ENCODE measurements at places on chromosomes 12 and 14.

- DNase-seq: no peak
Measured at GRCh38 chr12:581746-582145, 81.5 kb downstream of the NINJ2 start.

DNA sequence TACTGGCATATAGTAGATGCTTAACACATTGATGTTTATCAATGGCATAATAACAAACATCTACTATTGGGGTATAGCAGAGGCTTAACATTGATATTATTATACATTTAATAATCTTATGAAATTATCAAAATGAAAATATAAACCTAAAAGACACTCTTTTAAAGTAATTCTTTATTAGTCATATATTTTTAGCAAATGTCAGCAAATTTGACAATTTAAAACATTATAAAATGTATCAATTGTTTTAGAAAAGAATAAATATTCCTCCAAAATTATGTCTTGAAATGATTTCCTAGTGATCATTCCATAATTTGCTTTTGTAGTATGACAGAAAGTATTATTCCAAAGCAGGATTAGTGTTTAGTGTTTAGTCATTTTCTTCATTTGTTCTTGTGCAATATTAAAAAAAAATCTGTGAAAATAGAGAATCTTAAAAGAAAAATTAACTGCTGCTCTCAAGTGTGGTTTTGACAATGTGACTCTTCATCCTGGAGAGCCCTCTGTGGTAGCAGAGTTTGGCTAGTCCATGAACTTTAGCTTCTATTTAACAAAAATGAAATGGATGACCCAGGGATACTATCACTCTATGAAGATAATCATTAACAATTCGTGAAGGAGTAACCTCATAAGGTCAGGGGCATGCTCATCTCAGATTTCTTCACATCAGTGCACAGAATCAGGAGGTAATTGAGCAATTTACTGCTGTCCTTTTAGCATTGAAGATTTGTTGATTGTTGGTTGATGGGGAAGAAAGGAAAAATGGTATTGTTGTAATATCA, 1018.5 kb downstream of the LRFN5 start:
- no peak for DNase-seq

DNA sequence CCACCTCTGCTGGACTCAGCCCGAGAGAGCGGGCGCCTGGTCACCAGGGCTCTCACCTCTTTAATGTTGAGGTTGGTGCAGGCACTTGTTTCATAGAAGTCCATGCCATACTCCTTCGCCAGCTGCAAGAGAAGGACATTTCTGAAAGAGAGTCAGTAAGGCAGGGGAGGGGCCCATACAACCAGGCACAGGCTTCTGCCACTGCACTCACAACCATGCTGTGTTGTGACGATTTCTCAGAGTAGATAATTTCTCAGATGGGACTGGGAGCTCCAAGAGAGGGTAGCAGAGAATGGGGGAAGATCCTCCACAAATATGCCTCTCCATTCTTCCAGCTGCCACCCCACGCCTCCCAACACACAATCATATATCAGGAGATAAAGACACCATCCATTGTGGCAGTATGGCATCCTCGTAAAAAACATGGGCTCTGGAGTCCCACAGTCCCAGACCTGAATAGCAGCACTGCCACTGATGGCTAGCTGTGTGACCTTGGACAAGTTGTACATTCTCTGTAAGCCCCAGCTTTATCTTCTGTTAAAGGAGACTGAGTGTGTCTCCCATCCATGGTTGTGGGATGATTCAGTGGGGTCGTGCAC, 6.2 kb upstream of the GPX2 start:
- DNase-seq: no peak

DNA sequence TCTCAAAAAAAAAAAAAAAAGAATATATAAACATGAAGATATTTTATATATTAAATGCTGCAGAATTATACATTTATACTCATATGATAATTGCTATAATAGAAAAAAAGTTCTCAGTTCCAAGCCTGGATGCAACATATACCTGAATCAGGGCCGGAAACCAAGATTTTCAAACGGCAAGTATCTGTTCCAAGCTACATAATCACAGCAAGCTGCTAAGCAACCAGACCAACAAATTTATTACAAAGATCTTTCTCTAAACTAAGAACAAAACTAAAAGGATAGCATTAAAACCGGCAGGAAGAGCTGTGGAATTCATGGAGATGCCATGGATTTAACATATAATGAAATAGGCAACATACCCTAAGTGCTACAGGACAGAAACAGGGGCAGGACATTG, 7.1 kb downstream of the RACGAP1 start:
- no peak for DNase-seq

GRCh38 chr12:11324426-11324825, 14.2 kb upstream of the PRB4 start:
- no peak for DNase-seq

GRCh38 chr12:94948232-94948810, 55.2 kb downstream of the NDUFA12 start:
- DNase-seq: no peak

DNA sequence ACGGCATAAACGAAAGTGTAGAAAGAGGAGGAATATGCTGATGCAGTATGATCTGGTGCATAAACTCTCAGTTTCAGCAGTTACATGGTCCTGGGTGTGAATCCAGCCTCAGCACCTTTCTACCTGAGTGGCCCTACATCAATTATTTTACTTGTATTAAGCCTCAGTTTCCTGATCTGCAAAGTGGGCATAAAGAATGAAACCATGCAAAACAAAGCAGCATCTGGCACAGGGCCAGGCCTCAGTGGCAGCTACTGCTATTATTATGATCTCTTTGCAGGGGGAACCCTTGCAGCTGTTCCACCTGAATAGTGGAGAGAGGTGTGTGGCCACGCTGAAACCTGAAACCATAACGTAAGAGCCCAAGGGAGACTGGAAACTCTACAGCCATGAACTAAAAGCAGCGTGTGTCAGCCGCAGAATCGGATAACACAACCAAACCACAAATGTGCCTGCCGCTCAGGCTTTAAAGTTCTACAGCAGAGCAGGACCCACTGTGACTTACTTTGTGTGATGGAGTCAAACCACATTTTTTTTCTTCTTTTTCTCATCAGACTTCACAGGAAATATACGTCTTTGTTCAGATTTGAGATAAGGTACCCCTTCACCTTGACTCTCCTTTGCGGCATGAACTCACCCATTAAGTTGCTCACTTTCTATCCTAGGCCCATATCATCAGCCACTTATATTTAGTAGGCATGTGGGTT, 29.2 kb upstream of the FOS start:
- DNase-seq: no peak

GRCh38 chr12:53560912-53561589, 53.8 kb upstream of the NPFF start:
- no peak for DNase-seq

- DNase-seq: no peak
Measured at GRCh38 chr14:50816395-50817047, 14.4 kb downstream of the NIN start.

DNA sequence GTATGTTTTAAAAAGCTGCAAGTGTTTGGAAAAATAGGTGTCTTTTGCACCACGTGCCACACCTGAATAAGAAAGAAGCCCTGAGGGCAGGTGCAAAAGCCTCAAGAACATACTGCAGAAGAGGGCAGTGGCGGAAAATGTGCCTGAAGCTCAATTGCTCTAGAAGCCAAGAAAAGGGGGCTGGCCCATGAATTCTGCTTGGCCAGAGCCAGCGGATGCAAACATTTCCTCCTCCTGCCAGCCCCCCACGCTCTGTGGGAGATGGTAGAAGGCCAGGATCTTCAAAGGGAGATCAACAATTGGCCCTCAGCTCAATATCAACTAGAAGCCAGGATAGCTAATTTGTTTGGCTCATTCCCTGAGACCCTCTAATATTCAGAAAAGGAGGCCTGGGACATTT, 80.3 kb upstream of the TMEM132D start:
- DNase-seq: no peak

GRCh38 chr14:80356413-80356812, 145.1 kb upstream of the DIO2 start:
- DNase-seq: peak; percentile 0

DNA sequence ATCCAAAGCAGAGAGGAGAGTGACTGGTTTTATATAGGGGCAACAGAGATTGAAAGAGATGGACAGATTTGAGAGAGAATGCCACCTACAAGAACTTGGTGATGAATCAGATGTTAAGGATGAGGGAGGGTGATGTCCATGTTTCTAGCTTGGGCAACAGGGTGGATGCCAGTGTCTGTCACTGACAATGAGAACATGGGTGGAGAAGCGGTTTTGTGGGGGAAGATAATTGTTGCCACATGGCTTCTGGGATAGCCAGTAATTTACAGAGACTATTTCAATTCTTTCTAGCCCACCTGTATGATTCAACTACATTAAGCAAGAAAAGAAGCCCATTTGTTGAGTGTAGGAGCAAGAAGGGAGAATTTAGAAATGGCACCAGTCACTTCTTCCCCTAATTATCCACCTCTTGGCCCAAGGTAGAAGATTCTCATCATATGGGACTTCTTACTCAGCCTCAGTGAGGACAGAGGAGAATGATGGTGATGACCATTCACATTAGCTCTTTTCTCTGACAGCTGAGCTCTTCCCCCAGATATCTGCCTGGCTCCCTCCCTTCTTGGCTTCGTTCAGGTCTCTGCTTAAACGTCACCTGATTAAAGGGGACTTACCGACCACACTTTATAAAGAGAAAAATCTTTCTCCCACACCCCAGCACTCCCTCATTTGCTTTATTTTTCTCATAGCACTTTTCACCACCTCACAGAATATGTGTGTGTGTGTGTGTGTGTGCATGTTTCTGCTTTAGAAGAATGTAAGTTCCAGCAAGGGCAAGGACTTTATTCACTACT, 117.8 kb downstream of the DUSP6 start:
- DNase-seq: no peak

GRCh38 chr12:53219292-53219955, 12.4 kb upstream of the ITGB7 start:
- DNase-seq: no peak

DNA sequence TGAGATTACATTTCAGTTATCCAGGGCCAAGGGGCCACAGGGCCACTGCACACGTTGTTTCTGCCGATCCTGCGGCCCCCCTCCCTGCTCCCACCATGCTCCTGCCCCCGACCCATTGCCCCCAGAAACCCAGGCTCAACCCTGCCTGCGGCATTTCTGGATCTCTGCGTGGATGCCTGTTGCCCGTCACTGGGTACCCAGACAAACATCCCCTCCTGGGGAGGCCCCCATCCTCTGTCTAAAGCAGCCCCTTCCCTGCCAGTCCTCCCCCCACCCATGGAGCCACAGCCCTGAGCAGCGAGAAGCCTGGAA, 326.4 kb upstream of the SFSWAP start:
- no peak for DNase-seq

DNA sequence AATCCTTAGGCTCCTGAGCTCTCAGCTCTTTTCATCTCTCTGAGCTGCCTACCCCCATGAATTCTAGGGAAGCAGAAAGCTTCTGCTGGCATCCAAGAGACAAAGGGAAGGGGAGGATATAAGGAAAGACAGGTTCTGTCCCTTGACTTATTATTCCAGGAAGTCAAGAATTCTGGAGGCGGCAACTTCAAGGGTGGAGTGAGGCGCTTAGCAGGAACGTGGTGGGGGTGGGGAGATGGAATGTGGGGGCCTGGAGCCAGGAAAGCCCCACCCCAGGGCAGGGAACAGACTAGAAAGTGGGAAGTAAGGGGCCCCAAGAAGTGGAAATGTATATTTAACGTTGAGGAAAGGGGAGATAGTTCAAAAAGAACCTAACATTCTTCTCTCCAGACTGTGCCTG, 1.4 kb downstream of the CALCOCO1 start:
- DNase-seq: no peak

DNA sequence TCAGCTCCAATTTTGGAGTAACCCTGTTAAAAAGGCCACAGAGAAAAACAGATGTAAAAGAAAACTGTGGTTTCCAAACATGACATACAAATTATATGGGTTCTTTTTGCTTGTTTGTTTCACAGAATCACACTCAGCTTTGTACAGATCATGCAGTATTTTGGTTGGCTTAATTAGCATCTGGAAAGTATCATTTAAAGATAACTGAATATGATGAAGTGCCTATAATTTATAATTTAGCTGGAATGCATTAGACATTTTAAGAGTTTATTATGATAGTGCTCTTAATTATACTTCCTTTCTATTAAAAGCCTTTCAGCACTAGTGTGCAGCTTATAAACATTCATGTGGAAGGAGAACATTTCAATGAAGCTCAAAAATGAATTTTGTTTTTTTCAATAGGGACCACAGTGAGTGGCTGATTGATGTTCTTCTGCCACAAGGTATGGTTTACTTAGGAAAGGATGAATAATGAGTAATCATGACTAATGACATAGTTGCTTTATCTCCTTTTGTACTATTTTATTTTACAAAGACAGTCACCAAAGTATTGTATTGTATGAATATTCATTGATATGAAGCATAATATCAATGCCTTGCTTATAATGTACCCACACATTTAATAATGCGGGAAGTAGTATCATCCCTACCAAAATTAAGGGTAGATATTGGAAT, 98.3 kb downstream of the UNC79 start:
- no peak for DNase-seq

- no peak for DNase-seq
Measured at GRCh38 chr12:65099182-65099581, 21.9 kb downstream of the WIF1 start.

DNA sequence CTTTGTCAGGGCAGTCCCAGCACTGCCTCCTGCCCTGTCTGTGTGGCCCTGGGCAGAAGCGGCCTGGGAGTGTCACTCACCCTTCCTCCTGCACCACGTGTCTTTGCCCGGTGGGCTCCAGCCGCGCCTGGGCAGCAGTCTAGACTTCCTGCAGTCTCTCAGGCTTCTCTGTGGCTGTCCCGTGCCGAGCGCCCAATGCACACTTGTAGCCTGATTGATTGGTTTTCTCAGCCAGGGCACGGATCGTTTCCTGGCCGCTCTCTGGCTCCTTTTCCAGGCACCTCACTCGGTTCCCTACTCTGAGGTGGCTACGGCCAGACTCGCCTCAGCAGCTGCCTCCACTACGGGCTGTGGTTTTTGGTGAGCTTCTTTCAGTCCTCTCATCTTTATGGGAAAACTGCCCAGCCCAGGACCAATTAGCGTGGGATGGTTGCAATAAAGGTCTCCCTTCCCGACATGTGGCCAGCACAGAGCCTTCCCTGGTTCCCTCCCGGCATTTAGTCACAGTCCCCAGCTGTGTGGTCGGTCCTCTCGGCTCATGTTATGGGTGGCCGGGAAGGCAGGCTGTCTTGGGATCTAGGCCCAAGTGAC, 133.1 kb downstream of the CACNA1C start:
- DNase-seq: no peak

- DNase-seq: no peak
Measured at GRCh38 chr14:78401866-78402265, 231.7 kb downstream of the NRXN3 start.

DNA sequence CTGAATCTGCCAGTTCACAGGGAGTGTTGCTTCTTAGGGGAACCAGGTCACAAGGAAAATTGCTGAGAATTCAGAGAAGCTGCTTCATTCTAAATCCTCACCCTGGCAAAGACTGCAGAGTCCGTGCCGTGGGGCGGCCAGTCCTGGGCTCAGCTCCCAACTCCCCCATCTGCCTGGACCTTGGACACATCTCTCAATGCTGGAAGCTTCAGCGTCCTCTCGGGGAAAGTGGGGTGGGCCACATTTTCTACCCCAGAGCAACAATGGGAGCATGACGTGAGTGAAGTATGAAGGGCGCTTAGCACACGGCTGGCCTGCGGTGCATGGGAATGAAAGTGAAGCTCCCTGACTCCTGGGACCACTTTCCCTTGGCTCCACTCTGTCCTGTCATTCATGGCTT, 31.2 kb downstream of the HVCN1 start:
- DNase-seq: no peak

- DNase-seq: no peak
Measured at GRCh38 chr12:102204025-102204424, 6.4 kb upstream of the PMCH start.
